ENCODE measurements at places on chromosomes 1 and 21.

- DNase-seq = no peak
Observed at GRCh38 chr1:113859478-113860175, 11.9 kb downstream of the PTPN22 start.

DNA sequence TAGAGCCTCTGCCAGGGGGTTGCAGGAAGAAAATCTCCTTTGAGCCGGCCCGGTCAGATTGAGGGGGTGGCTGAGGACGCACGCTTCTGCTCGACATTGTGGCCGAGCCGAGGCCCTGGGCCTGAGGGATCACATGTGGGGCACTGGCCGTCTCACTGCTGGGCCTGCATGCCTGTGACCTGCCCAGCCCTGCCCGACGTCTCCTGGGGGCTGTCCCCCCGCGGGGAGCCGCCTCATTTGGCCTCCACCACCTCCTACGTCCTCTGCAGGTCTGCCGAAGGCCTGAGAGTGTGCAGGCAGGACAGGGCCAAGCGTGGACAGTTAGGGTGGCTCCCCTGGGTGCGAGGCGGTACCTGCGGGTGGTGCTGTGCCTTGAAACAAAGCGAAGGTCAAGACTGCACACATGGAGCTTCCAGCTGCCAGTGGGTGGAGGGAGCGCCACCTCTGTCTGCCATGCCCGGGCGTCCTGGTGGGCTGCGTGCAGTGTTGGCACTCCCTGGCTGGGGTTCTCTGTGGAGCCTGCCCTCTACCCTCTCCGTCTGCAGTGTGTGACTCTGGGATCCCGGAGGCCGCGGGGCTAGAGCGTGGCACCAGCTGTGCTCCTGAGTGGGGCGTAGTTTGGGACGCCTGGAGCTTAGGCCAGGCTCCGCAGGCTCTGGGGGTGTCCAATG is 51.7 kb downstream of the PCNT start:
- DNase-seq = no peak

DNA sequence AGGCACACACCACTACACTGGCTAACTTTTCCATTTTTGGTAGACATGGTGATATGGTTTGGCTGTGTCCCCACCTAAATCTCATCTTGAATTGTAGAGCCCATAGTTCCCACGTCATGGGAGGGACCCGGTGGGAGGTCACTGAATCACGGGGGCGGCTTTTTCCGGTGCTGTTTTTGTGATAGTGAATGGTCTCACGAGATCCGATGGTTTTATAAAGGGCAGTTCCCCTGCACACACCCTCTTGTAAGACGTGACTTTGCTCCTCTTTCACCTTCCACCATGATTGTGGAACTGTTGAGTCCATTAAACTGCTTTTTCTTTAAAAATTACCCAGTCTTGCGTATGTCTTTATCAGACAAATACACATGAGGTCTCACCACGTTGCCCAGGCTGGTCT is 1.3 kb upstream of the FTCD start:
- DNase-seq = no peak

DNA sequence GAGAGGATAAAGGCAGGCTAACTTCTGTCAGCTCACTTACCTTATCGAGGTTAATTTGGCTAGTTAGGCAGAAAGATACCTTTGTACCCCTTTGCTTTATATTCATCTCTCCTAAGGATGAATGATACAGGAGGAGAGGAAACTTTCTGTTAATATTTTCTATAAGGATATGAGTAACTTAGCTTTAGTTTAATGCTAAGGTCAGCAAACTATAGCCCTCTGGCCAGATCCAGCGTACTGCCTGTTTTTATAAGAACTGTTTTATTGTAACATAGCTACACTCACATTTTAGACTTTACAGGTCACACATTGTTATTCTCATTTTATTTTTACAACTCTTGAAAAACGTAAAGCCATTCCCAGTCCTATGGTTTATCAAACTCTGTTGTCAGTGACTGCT is 18.1 kb downstream of the DHX9 start:
- no peak for DNase-seq

- no peak for DNase-seq
Observed at GRCh38 chr1:108639899-108640560, 20.9 kb downstream of the HENMT1 start.

DNA sequence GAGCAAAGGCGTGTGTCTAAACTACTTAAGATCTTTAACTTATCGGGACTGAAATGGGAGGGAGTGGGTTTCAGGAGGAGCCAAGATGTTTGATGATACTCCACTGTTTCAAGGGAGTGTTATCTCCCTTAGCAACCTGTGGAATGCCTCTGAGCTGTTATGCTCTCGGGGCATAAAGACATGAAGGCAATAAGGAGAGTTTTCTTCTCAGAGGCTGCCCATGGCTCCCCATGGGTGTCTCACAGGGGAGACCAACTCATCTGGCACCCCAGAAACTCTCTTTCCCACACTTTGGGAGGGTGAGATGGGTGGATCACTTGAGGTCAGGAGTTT is 130.0 kb downstream of the LIPI start:
- no peak for DNase-seq

DNA sequence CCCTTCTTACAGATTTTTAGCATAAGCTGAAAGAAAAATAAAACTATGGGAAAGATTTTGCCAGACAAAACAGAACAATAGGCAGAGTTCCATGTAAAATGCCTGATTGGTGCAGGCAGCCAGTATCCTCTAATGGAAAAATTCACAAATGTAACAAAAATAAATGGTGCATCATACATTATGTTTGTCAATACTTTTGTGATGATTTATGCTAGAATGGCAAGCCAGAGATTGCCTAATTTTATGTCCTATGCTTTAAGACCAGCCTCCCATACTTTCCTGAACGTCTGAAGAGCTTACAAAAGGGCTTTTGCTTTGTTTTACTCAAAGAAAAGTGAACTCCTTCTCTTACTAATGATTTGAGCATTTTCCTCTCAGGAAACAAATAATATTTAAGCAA is 81.5 kb upstream of the KCNJ15 start:
- DNase-seq = no peak

- DNase-seq = no peak
Observed at GRCh38 chr1:229344139-229344538, 1.3 kb upstream of the CCSAP start.

DNA sequence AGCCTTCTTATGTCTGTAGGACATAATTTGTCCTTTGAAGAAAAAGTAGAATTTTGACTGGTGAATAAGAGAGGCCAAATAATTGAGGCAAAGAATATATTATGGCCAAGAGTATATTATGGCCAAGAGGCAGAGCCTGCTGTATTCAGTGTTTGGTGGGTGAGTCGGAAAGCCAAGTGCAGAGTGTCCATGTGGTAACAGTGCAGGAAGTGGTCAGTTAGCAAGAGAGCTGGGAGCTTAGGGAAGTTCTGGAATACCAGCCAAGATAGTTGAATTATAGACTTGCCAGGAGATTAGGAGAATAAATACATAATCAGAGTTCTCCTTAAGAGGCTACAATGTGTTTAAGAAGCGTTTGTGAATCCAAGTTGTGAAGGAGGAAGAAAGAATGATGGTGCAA is 131.5 kb upstream of the LMO4 start:
- DNase-seq = no peak

DNA sequence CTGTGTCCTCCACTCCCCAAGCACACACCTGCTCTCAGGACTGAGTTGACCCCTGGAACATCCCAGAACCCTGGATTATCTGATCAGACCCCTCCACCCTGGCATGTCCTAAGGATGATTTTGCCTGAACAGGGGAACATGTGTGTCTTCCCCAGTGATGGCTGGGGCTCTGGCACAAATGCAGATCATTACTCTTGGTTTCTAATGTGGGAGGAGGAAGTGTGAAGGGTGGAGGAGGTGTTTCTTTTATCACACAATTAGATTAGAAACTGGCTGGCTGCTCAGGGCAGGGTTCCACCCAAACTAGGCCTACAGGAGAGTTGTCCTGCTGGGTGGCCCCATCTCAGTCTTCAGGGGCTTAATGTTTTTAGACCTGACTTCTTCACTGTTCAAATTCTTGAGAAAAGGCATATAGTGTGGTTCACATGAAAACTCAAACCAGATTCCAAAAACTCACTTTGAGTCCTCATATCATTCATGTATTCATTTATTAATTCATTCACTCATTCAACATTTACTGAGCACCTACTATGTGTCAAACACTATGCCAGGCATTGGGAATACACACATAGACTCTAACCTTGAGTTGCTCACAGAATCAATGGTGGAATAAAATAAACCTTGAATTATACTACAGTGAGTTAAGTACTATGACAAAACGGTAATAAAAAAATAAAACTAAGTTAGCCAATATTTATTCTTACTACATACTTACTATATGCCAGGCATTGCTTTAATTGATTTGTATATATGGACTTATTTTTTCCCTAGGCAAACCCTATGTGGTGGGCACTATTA is 221.8 kb upstream of the JUN start:
- DNase-seq = no peak

All from stimulated activated CD4-positive, alpha-beta T cell treated with anti-CD3 and anti-CD28 coated beads, Interleukin-12 subunit alpha, Interleukin-12 subunit beta, amount 100 ng/mL, for 4 hours (primary cell).